Stimulated activated CD8-positive, alpha-beta memory T cell treated with anti-CD3 and anti-CD28 coated beads, Interleukin-15, amount 100 ng/mL, for 24 hours (primary cell): ENCODE measurements at places on chromosomes 2 and 18.

DNA sequence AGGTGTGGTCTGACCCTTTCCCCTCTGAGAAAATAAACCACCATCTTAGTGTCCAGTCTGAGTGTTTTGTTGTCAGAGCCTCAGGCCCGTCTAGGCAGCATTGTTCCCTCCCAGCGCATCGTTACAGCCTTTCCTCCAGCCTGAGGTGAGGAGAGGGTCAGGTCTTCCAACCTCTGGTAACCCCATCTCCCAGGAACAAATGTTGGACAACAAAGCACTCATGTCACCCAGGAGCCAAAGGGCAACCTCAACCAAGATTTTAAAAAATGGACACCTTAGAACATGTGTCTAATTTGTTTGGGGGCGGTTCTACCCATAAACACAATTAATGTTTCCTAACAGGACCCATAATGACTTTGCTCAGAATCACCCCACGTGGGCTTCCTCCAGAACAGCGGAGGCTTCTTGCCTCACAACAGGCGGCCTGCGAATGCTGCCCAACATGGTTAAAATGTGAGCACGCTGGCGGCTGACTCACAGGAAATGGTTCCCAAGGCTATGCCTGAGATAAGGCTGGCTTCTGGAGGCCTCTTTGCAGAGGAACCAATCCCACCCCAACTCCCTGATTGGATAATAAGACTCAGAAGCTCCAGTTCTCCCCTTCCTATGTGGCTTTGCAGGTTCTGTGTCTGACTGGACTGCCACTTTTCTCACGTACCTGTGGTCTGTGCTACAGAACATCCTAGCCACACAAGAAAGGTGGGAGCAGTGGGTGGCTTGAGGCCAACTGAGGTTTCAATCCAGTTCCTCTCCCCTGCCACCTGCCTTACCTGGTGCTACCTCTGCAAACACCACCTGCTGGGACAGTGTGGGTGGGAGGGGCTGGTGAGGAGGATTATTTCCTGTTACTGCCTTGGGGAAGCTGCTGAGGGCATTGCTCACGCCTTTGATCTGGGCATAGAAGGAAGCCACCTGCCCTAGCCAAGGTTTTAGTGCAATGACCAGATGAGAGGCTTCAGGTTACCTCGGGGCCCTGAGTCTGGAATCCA, 108.8 kb downstream of the B3GNT2 start:
- no peak for DNase-seq

GRCh38 chr18:31977270-31977872, 34.4 kb upstream of the TRAPPC8 start:
- DNase-seq, result no peak

DNA sequence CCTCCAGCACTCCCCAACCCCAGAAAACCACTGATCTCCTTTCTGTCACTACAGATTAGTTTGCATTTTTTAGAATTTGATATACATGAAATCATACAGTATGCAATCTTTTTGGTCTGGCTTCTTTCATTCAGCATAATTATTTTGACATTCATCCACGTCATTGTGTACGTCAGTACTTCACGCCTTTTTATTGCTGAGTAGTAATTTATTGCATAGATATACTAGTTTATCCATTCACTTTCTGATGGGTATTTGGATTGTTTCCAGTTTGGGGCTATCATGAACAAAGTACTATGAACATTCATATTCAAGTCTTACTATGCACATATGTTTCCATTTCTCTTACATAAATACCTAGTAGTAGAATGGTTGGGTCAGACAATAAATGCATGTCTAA, 20.1 kb upstream of the CHN1 start:
- DNase-seq, result no peak

GRCh38 chr2:45570671-45571334, 40.3 kb downstream of the SRBD1 start:
- no peak for DNase-seq

GRCh38 chr2:238965371-238966071, 117.6 kb downstream of the TWIST2 start:
- no peak for DNase-seq
